ENCODE measurements at places on chromosomes 16 and 17. TPM values are rescaled to one million over a fixed set of nuclear protein-coding genes. Genes with fewer than 3 reads are reported as not detected.

DNA sequence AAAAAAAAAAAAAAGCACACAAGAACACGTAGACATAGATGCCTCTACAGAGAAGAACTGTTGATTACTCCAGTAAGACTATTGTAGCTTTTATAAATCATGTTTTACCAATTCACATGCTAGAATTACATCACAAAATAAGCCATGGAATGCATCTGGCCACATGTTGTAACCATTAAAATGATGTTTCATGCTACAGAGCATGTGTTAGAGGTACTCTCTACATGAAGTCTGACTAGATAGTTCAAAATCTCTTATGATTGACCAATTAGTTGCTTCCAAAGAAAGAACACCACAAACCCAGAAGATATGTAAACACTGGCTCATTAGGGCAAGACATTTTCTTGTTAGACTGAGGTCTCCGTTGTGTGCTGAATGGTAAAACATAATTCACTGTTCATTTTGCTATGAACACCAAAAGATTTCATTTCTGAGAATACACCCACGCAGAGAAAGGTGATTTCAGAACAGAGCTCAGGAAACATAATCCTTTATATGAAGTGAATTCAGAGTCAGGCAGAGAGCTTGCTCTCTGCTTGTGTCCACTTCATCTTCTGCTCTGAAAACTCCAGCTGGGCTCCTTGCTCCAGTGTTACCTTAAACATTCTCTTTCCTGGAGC lies 411.4 kb upstream of the SOX9 start:
- no peak overlapping the region for H3K4me3 ChIP-seq
- DNase-seq: no peak
- H3K27me3 ChIP-seq: no peaks in the 10 kb centered on the region
- H3K27ac ChIP-seq: no peak overlapping the region
- no peaks in the 10 kb centered on the region for H3K36me3 ChIP-seq

DNA sequence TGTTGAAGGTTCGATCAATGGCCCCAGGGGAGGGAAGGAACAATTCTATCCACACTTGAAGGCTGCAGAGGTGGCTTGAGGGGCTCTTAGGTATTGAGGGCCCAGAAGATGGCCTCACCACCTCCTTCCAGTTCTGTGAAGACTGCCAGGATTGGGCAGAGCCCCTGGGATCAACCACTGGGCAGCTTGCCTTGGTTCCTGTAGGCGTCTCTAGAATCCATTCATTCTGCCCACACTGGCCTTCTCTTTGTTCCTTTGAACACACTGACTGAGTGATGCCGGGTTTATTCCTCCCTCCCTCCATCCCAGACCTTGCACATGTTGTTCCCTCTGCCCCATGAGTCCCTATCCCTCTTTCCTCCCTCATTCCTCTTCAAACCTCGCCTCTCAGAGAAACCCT lies 50.5 kb downstream of the SYT17 start:
- H3K4me1 ChIP-seq: no peaks in the 10 kb centered on the region
- no peaks in the 10 kb centered on the region for H3K36me3 ChIP-seq
- no peak overlapping the region for H3K4me3 ChIP-seq
- peaks cover 7% of the 10 kb centered on the region for H3K27me3 ChIP-seq
- no peak for DNase-seq

DNA sequence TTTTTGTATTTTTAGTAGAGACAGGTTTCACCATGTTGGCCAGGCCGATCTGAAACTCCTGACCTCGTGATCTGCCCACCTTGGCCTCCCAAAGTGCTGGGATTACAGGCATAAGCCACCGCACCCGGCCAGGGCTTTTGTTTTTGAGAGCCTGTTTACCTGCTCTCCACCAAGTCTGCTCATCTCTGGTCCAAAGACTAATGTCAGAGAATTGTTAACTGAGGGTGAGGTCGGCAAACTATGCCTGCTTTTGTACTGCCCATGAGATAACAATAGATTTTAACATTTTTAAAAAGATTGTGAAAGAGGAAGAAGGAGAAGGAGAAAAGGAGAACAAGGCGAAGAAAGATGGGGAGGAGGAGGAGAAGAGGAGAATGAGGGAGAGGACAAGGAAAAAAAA lies 26.0 kb downstream of the TMEM238L start:
- peaks cover 2% of the 10 kb centered on the region for H3K27me3 ChIP-seq
- no peak for DNase-seq
- no peak overlapping the region for H3K27ac ChIP-seq
- peaks cover 4% of the 10 kb centered on the region for H3K36me3 ChIP-seq

DNA sequence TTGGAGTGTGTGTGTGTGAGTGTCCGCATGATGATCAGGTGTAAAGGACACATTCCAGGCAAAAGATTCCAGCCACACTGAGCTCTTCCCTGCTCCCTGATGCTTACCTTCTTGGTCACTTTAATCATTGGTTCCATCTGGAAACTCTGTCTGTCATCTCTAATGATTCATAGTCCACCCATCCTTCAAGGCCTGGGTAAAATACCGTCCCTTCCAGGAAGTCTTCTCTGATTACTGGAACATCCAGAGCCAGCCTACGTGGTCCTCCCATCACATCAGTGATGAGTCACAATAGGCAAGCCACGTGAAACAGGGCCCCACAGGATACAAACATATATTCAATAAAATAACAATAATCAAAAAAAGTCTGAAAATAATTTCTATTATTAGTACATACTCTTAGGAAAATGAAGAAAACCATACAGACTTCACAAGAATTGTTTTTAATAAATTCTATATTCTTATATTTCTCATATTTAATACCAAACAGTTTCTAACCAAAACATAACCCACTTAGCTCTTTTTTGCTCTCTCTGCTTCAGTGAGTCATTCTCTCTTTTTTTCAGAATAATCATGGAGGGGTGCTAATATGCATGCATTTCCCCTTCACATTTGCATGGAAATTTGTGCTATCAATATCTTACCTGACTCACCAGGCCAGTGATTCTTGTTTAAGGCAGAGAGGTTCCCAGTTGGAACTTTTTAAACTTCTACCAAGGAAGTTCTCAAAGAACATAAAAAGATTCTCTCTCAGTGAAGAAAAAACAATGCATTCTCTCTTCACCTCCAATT lies 263.2 kb downstream of the TOX3 start:
- H3K4me1 ChIP-seq: no peaks in the 10 kb centered on the region
- DNase-seq: no peak
- no peak overlapping the region for H3K27ac ChIP-seq
- H3K36me3 ChIP-seq: no peaks in the 10 kb centered on the region
- H3K27me3 ChIP-seq: peaks cover 11% of the 10 kb centered on the region
- H3K4me3 ChIP-seq: no peak overlapping the region

- H3K27ac ChIP-seq: no peak overlapping the region
- peaks cover 28% of the 10 kb centered on the region for H3K4me1 ChIP-seq
- peaks cover 5% of the 10 kb centered on the region for H3K36me3 ChIP-seq
Measured at GRCh38 chr17:41771389-41772206, 14.9 kb downstream of the JUP start.

KLHL10 gene
- 0.67 TPM for total RNA-seq

- H3K4me1 ChIP-seq: peaks cover 26% of the 10 kb centered on the region
- no peaks in the 10 kb centered on the region for H3K27me3 ChIP-seq
- no peak overlapping the region for H3K27ac ChIP-seq
- H3K4me3 ChIP-seq: no peak overlapping the region
- no peak for DNase-seq
Measured at GRCh38 chr17:75075597-75076336, 12.0 kb upstream of the SLC16A5 start.

KCNJ2 gene
- total RNA-seq: not detected

- no peaks in the 10 kb centered on the region for H3K36me3 ChIP-seq
- no peak overlapping the region for H3K4me3 ChIP-seq
- DNase-seq: peak; percentile 68
- no peaks in the 10 kb centered on the region for H3K4me1 ChIP-seq
- no peak overlapping the region for H3K27ac ChIP-seq
Measured at GRCh38 chr17:19017401-19017800, 12.8 kb upstream of the FAM83G start.

All from chondrocyte (in vitro differentiated cells).